ENCODE measurements at places on chromosomes 4 and X.
A peak's percentile ranks its signal among the peaks of the same experiment; 100 is the strongest.

DNA sequence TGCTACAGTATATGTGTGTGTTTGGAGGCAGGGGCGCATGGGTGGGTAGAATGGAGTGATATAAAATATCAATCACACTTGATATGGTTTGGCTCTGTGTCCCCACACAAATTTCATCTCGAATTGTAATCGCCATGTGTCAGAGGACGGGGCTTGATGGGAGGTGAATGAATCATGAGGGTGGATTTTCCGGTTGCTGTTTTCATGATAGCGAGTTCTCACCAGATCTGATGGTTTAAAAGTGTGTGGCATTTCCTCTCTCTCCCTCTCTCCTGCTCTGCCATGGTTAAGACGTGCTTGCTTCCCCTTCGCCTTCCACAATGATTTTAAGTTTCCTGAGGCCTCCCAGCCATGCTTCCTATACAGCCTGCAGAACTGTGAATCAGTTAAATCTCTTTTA lies 14.8 kb downstream of the SOWAHB start:
- no peak for DNase-seq

GRCh38 chr4:79315891-79316290 lies 10.0 kb downstream of the NAA11 start:
- DNase-seq: no peak

DNA sequence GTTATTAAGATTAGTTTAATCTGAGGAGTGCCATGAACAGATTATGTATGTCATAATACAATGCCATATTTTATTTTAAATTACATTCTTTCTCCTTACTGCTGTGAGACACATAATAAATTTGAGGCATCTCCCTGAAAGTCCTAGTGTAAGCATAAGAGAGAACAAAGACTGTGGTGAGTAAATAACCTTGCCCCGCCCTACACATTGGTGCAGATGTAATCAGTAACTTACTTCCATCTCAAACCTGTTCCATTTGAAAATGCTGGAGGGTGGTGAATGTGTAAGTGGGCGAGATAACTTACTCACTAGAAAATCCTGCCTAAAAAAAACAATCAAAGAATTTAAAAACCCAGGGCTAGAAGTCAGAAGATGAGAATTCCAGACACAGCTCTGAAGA lies 338.1 kb upstream of the SLIT2 start:
- no peak for DNase-seq

DNA sequence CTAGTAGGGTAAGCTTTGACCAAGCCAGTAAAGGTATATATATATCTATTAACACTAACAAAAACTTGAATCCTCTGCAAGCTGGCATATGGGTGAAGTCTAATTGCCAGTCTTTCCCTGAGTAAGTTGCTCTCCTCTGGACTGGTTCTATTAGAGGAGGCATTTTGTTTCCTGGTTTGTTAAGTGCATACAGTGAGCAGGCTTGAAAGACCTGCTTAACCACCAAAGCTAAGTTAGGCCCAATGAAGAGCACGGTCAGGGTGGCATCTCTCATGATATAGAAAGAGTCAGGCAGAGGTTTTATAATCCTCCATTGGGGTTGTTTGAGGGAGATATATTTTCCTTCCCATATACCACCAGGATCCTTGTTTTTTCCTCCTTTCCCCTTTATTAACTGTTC lies 9.6 kb upstream of the AREG start:
- no peak for DNase-seq

GRCh38 chrX:16867947-16868346 lies 2.2 kb downstream of the RBBP7 start:
- DNase-seq: no peak

DNA sequence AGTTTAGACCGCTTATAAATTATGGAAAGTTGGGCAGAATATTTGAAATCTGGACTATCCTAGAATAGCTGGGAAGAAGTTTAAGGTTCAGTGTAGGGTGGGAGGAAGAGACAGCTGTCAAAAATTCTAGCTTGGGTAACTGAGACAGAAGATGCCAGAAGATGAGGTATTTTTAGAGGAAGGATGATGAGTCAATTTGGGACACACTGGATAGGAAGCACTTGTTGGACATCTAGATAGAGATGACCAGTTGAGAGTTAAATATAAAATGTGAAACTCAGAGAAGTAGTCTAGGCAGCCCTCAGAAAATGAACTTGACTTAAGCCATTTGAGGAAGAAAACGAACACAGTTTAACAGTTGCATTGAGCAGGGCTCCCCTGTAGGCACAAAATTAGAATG lies 137.9 kb upstream of the MAP9 start:
- DNase-seq: no peak

DNA sequence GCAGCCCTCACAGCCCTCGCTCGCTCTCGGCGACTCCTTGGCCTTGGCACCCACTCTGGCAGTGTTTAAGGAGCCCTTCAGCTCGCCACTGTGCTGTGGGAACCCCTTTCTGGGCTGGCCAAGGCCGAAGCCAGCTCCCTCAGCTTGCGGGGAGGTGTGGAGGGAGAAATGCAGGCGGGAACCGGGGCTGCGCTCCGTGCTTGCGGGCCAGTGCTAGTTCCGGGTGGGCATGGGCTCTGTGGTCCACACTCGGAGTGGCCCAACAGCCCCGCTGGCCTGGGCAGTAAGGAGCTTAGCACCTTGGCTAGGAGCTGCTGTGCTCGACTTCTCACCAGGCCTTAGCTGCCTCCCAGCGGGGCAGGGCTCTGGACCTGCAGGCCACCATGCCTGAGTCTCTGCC lies 192.6 kb downstream of the COX18 start:
- DNase-seq: no peak

- DNase-seq: peak; percentile 82
Measured at GRCh38 chrX:19811807-19812604, 75.4 kb downstream of the SH3KBP1 start.

- DNase-seq: no peak
Measured at GRCh38 chr4:28475381-28475780, 1614.7 kb downstream of the STIM2 start.

- no peak for DNase-seq
Measured at GRCh38 chrX:10851809-10852208, 231.4 kb upstream of the MID1 start.

- no peak for DNase-seq
Measured at GRCh38 chr4:18518098-18518497, 496.5 kb upstream of the LCORL start.

GRCh38 chr4:25702848-25703247 lies 47.2 kb downstream of the SLC34A2 start:
- DNase-seq: no peak

DNA sequence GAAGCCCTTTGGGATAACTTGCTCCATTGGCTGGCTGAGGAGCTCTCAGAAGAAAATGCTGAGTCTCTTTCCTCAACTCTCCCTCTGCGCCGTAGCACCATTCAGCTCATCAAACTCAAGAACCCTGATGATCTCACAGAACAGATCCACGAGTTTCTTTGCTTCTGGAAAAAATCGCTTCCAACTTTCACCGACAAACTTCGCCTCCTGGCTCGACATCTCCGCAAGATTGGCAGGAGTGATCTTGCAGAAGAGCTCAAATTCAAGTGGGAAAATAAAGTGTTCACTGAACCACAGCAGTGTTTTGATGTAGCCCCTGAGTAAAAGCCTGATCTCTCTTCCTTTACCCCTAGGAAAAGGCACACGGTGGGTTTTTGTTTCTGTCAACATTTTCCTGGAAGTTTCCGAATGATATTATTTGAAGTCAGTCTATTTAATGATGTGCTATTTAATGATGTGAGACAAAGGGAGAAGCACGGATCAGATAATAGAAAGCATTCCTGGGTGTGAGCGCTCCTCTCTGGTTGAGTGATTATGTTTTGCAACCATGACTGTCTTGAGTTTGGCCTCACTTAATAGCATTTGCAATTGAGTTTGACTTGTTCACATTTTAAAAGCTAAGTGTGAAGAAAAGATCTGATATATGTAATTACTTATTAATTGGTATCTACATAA lies 62.2 kb downstream of the DTHD1 start:
- DNase-seq: no peak

- no peak for DNase-seq
Measured at GRCh38 chr4:17515445-17516407, 761 bp downstream of the CLRN2 start.

GRCh38 chr4:120520761-120521160 lies 401.8 kb downstream of the PRDM5 start:
- DNase-seq: no peak

DNA sequence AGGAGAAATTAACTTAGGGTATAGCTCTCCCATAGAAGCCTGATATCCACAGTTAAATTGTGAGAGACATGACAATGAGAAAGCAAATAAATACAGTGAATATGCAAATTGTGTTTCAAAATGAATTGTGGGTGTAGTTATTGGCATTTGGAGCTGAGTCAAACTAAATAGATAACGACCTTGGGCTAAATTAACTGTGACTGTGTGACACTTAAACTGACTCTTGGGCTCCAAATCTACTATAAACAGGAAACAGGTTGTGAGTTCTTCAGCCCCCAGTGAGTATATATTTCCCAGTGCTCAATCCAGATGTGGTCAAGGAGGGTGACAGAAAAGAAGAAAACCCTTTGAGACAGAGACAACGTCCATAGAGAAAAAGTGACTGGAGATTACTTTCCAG lies 11.3 kb upstream of the MAGEA10 start:
- no peak for DNase-seq

GRCh38 chr4:40763228-40763716 lies 13.5 kb downstream of the NSUN7 start:
- peak; percentile 65 for DNase-seq

- DNase-seq: peak; percentile 12
Measured at GRCh38 chr4:17762726-17763125, 18.7 kb downstream of the FAM184B start.

DNA sequence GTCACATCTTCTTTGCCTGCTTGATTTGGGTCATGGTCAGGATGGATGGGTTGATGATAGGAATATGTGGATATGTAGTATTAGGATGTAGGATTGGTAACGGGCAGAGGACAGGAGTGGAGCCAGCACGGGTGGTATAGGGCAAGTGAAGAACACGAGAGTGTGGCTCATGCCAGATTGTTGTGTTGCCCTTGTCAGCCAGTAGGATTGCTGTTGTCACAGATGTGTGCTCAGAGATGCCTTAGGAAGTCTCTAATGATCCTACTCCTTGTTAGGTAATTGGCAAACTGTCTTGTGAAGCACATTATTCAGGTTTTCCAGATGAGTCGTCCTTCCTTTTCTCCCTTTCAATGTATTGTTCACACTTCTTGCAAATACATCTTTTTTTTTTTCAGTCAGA lies 5.5 kb downstream of the ATP10D start:
- peak; percentile 30 for DNase-seq

DNA sequence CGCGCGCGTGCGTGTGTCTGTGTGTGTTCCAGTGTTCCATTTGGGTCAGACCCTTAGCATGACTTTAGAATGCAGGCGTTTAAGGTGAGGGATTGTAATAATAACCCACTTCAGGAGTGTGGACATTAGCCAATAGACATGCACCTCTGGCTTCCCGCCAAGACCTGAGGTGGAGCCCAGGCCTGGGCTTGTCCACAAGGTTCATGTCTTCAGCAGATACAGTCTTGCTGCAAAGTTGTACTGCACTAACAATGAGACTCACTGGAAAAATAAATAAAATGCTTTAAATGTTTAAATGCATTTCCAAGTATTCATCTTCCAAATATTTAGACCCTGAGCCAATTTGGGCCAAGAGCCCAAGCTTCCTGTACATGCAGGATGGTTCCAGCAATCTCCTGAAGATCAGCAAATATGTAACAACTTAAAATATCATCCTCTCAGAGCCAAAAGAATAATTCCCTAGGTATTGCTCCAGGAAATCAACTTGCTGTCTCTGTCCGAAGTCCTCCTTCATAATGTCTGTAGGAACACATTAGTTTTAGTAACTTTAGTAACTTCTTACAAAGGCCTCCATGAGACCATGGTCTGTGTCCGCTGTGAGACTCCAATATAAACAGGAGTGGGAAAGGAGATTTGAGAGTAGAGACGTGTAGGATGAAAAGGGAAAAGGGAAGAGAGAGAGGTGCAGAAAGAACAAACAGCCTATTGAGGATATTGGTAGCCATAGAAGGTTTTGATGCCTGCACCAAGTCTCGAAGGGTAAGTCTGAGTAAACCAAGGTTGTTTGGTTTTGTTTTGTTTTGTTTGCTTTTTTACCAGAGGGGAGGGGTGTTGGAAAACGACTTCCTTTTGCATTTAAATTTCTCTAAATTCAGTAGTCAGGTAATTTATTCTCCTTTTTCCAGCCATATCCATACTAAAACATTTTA lies 98.5 kb upstream of the KLF3 start:
- DNase-seq: no peak

DNA sequence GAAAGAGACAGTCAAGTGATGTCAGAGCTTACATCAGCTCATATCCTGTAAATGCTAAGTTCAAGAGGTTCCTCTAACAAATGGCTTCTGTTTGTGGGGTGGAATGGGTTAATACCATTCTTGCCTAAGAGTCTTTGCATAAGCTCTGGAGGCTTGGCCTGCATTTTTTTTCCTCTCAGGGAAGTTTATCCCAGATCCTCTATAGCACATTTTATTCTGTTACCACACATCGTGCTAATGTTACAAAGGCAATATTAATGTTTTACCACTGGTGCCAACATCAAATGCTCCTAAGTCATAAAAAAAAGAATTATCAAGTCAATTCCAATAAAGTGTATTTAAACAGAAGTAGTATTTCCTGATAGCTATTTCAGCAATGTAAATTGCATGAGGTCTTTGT lies 2.9 kb upstream of the ADH6 start:
- no peak for DNase-seq

- DNase-seq: no peak
Measured at GRCh38 chr4:180116840-180117239, 2126.4 kb upstream of the TENM3 start.

GRCh38 chr4:159487284-159487747 lies 384.4 kb downstream of the RAPGEF2 start:
- peak; percentile 29 for DNase-seq

DNA sequence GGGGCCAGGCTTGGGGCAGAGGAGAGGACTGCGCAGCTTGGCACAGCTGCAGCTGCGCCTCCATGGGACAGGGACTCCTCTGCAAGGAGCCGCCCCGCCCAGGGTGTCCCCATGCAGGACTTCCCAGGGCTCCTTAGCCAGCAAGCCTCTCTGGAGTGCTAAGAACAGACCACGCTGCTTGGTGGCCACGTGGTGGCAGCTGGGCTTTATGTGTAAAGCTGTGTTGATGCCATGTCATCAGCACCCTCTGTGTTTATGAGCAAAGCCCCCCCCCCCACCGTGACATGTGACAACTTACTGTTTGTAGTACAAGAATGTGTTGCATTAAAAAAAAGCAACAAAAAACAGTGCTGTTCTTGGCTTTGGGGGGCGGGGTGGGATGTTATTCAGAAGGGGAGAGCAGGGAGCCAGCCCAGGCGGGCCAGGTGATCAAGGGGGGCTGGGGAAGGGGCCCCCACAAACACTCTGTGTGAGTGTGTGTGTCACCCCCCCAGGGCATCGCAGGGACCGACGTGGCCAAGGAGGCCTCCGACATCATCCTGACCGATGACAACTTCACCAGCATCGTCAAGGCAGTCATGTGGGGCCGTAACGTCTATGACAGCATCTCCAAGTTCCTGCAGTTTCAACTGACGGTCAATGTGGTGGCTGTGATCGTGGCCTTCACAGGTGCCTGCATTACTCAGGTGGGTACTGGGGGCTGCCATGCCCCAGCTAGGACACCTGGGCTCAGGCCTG lies 40.3 kb downstream of the ATP2B3 start:
- DNase-seq: no peak
